Stimulated activated CD8-positive, alpha-beta memory T cell treated with anti-CD3 and anti-CD28 coated beads, Interleukin-4, amount 100 ng/mL, for 1 hour (primary cell): ENCODE measurements at places on chromosomes 7 and 10.

DNA sequence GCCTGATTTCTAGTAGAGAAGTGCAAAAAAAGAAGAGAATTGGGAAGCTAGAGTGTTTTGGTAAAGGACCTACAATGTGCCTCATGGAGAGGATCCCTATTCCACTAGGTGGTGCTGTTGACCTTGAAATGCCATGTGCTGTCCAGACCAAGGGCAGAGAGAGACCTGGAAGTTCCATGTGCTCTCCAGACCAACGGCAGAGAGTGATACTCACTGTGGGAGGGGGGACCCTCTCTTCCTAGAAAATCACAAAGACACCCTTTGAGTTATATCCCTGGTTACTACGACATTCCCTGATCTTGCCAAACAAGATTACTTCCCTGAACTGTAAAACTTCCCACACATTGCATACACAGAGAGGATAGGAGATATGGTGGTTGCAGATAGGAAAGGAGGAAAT, 212.7 kb upstream of the ZNF804B start:
- no peak for DNase-seq

- DNase-seq: no peak
Observed at GRCh38 chr10:69728335-69728870, 73.3 kb upstream of the COL13A1 start.

GRCh38 chr7:93601363-93601762, 26.8 kb upstream of the CALCR start:
- DNase-seq: no peak

- no peak for DNase-seq
Observed at GRCh38 chr10:22761569-22762220, 47.3 kb upstream of the PIP4K2A start.

GRCh38 chr10:71238626-71239025, 26.3 kb downstream of the UNC5B start:
- no peak for DNase-seq
